ENCODE measurements at places on chromosomes 4 and X.

DNA sequence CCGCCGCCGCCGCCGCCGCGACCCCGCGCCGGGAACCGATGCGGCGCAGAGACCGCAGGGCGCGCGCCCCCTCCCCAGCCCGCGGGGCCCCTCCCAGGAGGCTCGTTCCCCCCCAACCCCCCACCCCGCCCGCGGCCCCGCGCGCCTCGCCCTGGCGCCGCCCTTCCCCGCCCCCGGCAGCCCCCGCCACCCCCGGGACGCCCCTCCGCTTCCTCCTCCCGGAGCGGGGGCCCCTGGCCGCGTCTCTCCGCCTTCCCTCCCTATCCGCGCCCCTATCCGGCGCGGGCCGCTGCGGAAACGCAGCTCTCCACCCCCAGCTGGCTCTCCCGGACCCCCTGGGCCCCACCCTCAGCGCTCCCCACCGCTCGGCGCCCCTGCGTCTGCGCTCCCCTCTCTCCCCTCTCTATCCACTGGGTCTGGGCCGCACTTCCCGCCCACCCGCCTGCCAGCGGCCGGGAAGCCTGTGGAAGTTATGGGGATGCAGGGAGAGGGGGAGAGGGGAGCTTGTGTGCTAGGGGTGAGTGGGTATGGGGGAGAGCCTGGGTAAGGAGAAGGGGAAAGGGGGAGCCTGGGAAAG is at the start of gene TMEM271:
Gene TMEM271 (minus strand): TSS at position 51 of the 577 bp plus-strand sequence. CDS start 233 bp downstream, outside the sequence.
- no peak for DNase-seq

DNA sequence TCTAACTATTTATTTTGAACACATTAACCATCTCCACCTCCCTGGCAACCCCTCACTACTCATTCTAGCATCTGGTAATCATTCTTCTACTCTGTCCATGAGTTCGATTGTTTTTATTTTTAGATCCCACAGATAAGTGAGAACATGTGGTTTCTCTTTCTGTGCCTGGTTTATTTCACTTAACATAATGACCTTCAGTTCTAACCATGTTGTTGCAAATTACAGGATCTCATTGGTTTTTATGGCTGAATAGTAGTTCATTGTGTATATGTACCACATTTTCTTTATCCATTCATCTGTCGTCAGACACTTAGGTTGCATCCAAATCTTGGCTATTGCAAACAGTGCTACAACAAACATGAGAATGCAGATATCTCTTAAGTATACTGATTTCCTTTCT is 33.4 kb upstream of the FAM47B start:
- no peak for DNase-seq

DNA sequence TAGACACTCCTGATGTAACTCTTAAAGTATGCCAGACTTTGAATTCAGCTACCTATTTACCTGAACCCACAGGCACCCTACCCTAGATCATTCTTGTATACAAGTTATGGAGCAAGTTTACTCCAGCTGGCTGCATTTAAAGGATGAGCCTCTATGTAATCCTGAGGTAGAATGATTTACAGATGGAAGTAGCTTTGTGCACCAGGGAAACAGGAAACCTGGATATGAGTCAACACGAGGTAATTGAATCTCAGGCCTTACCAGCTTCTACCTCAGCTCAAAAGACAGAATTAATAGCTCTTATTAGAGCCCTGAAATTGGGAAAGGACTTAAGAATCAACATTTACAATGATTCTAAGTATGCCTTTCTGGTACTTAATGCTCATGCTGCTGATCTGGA is 119.8 kb downstream of the AGTR2 start:
- no peak for DNase-seq

DNA sequence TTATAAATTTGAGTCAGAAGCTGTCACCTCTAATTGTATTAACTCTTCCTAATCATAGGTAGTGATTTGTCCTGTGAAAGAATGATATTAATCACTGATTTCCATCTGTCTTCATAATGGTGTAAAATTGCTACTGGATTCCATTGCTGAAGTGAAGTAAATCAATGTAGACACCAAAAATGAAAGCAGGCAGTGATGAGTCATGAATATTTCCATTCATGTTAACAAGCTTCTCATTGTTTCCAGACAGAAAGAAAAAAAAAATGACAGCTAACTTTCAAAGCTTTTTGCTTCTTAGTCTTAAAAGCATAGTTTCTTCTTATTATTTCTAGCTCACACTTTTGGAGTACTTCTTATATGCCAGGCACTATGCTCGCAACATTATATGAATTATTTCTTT is 21.5 kb downstream of the FAM114A1 start:
- no peak for DNase-seq

DNA sequence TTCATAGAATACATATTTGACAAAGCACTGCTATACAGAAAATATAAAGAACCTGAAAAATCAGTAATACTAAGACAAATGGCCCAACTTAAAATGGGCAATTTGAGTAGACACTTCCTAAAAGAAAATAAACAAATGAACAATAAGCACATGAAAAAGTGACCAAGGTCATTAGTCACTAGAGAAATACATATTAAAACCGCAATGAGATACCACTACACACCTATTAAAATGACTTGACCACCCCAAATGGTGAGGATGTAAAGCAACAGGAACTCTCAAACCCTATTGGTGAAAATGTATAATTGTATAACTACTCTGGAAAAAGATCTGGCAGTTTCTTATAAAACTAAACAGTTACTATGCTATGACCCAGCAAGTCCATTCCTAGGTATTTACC is 34.0 kb upstream of the USP9X start:
- no peak for DNase-seq

DNA sequence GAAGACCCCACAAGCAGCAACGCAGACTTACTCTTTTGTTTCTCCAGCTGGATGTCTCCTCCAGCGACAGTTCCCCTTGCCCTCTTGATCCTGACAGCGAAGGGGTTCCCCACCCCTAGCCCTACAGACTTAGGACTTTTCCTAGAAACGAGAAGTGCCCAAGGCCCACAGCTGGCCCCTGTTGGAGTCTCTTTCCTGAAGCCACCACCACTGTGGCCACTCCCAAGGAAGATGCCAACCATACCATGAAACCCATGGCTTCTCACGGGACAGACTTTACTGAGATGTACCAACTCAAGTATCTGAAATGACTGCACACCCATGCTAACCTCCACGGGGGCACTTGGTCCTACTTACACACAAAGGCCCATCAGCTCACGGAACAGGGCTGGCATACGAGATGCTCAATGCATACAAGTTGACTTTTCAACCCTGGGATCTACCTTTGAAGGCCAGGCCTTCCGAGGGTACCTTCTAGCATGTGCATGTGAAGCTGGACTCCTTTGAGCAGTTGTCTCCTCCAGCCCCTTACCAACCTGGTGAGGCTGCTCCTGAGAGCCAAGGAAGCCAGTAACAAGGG is 924 bp upstream of the IRAK1 start:
- no peak for DNase-seq

DNA sequence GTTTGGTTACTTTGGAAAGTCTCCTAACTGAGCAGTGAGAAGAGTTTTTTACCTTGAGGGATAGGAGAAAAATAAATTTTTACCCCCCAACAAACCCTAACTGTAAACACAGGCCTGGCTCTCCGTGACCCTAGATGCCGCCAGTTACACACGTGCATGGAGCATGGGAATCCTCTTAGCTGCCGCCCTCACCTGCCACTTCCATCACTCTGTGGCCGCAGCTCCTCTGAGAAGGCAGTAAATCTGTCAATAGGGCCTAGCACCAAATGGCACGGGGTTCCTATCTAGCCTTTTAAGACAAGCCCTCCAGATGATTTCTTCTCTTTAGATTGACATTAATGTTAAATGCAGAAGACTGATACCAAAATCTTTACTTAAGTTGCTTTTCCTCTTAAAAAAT is 330.3 kb upstream of the FAM241A start:
- no peak for DNase-seq

- DNase-seq = no peak
Measured at GRCh38 chr4:69120870-69121269, 24.6 kb downstream of the UGT2B7 start.

GRCh38 chrX:139202742-139203420 is 327.7 kb upstream of the F9 start:
- no peak for DNase-seq

GRCh38 chrX:10415306-10416001 is 204.9 kb downstream of the MID1 start:
- no peak for DNase-seq

- DNase-seq = no peak
Measured at GRCh38 chrX:22533898-22534297, 261.2 kb downstream of the CBLL2 start.

Data from stimulated activated CD4-positive, alpha-beta T cell treated with anti-CD3 and anti-CD28 coated beads, TNF-alpha, amount 100 ng/mL, for 1 hour (primary cell).